ENCODE measurements at places on chromosomes 1 and 21.

- DNase-seq, result no peak
Measured at GRCh38 chr1:161121834-161122233, 3.9 kb downstream of the NIT1 start.

- peak; percentile 77 for DNase-seq
Measured at GRCh38 chr1:10835822-10836421, 39.5 kb upstream of the CASZ1 start.

GRCh38 chr21:34994766-34995631 is 54.1 kb downstream of the RUNX1 start:
- no peak for DNase-seq

DNA sequence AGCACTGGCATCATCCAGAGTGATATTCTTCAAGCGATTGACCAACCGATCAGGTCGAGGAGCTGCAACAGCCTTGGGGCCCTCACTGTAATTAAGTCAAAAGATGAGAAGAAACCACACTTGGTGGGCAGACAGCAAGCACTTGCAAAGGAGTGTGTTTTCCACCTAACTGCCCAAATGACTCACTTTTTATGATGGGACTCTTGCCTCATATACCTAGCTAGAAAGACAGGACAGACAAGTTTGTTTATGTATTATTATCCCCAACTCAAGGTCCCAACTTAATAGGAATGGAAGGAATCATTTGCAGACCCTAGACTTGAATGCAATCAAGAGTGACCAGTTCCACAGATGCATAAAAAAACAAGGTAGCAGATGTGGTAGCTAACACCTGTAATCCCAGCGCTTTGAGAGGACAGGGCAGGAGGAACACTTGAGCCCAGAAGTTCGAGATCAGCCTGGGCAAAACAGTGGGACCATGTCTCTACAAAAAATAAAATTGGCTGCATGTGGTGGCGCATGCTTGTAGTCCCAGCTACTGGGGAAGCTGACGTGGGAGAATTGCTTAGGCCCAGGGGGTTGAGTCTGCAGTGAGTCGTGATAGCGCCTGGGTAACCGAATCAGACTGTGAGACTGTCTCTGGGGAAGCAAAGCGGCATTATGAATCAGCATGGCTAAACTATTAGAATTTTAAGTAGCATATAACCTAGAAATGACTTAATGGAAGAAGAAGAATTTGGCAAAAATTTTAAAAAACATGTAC is 2.3 kb upstream of the NRAS start:
- no peak for DNase-seq

GRCh38 chr1:211548321-211549091 is 30.5 kb downstream of the SLC30A1 start:
- no peak for DNase-seq

- peak; percentile 69 for DNase-seq
Measured at GRCh38 chr1:12649971-12650421, 6.1 kb downstream of the AADACL4 start.
